NCI-H146 (cell line): ENCODE measurements at places on chromosomes 7 and 10.
A peak's percentile ranks its signal among the peaks of the same experiment; 100 is the strongest.

DNA sequence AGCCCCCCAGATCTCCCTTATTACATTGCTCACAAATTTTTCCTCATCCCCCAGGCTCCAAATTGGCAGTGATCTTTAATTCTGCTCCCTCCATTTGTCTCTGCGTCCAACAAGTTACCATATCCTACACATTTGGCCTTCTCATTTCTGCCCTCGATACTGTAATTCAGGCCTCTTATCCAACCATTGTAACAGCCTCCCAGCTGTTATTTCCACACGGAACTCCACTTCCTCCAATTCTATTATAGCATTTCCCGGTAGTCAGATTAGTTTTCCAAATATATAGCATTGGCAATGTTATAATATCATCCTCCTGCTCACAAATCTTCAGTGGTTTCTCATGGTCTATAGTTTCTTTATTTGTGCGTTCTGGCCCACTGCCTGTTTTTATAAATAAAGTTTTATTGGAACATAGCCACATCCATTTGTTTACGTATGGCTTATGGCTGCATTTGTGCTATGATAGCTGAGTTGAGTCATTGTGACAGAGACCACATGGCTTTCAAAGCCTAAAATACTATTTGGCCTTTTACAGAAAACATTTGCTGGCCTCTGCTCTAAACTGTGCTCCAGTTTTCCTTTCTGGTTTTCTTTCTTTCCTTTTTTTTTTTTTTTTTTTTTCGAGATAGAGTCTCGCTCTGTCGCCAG lies 126.5 kb upstream of the ZNF438 start:
- DNase-seq = no peak

DNA sequence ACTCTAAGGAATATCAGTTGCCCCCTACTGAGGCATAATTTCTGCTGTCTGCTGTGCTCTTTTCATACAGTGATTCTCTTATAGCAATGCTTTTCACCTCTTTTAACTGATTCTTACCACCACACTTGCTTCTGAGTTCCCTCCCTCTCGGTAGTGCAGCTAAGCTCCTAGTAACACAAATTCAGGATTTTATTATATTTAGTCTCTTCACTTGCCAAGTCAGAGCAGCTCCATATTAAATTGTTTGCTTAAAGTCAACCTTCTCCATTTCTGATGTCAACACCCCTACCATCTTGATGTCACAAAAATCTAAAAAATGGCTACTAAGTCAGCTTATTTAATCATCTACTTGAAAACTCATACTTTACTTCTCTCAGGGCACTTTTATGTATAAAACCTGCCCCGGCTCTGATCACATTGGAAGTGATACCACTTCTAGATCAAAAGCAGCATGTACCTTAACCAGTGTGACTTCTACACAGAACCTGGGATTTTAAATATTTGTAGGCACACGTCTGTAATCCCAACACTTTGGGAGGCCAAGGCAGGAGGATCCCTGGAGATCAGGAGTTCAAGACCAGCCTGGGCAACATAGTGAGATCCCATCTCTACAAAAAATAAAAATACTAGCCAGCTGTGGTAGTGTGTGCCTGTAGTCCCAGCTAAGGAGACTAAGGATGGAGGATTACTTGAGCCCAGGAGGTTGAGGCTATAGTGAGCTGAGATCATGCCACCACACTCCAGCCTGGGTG lies 55.3 kb downstream of the GDI2 start:
- DNase-seq = no peak

DNA sequence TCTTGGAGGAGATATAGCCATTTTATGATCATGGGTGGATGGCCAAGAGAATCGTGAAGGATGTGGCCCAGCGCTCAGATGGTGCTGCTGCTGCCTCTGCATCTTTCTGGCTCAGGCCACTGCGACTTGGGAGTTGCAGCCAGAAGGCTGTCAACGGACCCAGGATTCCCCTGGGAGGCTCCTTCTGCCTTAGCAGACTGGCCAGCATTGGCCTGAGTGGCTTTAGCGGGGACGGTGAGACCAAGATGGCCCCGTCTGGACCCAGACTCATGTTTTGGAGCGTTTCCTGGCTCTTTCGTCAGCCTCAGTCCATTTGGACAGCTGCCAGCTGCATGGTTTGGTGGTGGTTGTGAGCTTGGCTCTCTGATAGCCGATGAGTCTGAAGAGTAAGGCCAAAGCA lies 97.2 kb downstream of the GALNT17 start:
- no peak for DNase-seq

- peak; percentile 53 for DNase-seq
Observed at GRCh38 chr10:20446561-20447193, 450.4 kb downstream of the NEBL start.

DNA sequence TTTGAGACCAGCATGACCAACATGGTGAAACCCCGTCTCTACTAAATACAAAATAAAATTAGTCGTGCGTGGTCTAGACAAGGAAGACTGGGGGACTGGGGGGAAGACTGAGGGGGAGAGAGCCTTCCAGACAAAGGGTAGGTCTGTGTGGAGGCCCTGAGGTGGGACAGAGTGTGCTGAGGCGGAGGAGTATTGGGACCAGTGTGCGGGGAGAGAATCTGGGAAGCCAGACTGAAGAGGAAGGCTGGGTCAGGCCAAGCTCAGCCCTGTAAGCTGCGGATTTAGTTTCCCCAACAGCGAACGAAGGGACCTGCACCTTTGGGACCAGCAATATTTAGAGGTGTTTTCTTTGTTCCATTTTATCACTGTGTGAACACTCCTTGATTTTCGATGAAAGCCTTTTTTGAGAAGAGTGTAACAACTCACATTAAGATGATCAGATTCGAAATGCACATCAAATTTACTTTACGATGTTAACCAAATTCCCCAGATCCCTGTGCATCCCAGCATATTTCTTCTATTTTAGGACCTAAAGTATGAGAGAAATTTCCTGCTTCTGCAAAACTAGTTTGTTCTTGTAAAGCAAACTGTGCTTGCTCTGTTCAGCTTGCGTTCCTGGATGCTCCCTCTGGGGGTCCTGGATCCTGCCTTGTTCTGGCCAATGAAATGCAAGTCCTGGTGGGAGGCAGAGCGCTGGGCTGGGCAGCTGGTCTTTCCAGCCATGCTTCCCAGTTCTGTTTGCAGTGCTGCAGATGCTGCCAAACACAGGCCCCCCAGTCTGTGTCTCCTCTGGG lies 39.4 kb downstream of the PLAU start:
- DNase-seq = peak; percentile 20
